ENCODE measurements at places on chromosomes 16 and 17.

GRCh38 chr17:11882716-11883115 lies 114.6 kb downstream of the ZNF18 start:
- no peak for DNase-seq

GRCh38 chr16:72879846-72880245 lies 168.1 kb downstream of the ZFHX3 start:
- DNase-seq, result no peak

DNA sequence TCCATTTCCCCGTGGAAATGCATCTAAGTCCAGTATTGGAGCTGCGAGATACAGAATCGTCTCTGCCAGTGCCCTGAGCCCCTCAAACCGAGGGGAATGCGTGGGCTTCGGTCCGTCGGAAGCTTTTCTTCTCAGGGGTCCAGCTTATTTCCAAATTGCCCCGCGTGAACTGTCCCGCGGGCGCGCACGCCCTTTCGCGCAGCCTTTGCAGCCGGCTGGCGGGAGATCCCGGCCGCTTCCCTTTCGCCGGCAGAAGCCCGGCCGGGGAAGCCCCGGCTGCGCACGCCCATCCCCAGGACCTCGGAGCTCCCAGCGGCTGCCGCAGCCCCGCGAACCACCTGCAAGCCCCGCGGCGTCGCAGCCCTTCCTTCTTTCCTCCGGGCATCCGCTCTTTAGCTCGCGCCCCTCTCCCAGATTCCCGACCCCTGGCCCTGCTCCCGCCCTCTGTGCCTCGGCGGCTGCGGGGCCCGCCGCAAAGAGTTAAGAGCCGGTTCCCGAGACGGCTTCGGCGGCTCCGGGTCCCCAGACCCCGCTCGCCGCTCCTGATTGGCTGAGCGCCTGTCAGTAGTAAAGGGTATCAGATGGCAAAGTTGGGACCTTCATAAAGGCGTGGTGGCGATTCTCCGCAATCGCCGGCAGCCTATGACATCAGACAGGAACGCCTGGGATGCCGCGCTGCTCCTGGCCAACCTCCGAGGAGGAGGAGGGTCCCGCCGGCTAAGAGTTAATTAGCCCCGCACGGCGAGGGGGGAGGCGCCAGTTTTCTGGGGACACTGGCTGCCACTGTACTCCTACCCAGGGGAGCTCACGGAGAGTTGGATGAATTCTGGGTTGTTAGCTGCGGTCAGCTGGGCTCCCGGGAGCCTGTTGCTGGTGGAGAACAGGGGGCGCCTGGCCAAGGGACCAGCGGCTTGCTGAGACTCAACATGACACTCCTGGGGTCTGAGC lies at the start of gene MYOCD:
Gene MYOCD, plus strand, starts transcription at position 628 of the 948 bp plus-strand sequence. Its CDS starts 299 bp downstream, at position 927.
- DNase-seq, result no peak

GRCh38 chr16:84308120-84308519 lies 13.4 kb downstream of the WFDC1 start:
- DNase-seq, result no peak

DNA sequence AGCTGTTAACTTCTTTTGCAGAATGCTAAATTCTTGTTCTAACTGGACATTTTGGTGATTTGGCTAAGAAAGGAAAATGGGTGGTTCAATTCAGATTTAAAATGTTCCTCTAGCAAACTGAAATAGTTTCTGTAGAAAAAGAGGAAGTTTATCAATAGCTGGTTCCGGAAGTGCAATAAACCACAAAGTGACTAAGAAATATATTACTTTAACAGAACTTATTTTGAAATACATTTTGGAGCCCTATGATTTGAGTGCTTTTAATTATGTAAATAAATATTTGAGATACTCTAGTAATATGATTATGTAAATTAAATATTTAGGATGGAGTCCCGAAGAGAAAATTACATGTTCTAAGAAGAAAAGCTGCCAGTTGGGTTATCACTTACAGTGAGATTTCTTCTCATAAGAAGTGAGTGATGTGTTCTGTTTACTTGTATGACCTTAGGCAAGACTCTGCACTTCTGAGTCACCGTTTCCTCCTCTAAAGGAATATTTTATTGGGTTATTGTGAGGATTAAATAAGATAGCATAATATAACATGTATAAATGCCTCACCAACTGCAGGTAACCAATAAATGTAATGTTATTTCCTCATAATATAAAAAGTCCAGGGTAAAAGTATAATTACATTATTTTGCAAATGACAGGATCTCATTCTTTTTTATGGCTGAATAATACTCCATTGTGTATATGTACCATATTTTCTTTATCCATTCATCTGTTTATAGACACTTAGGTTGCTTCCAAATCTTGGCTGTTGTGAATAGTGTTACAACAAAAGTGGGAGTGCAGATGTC lies at the start of gene EVI2B:
Gene EVI2B, minus strand, starts transcription at position 73 of the 800 bp plus-strand sequence. CDS start 8,445 bp downstream, outside the sequence.
- no peak for DNase-seq

DNA sequence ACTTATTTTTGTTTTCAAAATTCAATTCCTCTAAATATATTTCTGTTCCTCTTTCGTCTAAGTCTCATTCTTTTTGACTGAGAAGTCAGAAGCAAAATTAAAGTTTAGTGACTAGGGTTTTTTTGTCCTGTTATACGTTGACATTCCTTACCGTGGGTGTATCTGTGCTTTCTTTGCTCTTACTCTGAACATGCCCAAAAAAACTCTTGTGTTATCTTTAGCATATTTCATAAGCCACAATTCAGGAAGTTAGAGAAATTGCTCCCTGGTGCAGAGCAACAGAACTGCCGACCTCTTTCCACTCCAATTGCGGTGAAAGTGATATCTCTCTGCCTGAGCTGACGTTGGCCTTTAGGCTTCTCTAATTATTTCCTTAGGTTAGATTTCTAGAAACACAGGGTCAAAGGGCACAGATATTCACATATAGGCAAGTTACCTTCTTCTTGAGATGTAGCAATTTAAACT lies 65.7 kb downstream of the CENPV start:
- DNase-seq, result no peak

DNA sequence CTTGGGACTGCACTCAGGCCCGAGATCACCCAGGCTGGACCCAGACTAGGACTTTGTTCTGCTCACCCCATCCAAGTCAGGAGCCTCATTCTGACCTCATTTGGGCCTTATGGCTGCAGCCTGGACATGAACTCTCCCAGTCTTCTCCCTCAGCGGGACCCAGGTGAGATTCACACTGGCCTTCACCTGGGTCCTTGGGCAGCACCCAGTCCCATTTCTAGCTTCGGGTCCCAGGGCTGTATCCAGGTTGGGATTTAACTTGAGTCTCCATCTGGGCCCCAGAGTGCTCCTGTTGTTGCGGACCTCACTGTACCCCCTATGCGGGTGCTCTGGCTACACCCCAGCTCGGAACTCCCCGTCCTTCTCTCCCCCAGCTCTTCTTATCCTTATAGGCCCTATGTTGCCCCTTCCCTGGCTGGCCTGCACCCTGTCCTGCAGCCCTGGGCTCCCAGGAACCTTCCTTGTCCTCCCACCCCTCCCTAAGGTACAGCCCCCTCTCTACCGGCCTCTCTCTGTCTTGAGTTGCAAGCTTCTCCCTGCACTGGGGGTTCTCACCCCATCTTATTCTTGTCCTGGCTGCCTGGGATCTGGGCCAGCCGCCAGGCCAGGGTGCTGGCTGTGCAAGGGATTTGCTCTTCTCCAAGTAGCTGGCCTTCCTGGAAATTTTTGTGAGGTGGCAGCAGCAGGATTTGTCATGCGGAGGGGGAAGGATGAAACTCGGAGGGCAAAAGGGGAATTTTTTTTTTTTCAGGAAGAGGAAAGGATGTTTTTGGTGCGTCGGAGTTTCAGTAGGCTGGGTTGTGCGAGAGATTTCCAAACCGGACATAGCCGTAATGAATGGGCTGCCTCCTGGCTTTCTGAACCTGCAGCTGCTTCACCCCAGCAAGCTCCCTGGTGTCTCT lies 904 bp downstream of the MAP2K3 start:
- no peak for DNase-seq

- DNase-seq, result no peak
These were observed 303.8 kb downstream of the SOX9 start for GRCh38 chr17:72424505-72425117.

DNA sequence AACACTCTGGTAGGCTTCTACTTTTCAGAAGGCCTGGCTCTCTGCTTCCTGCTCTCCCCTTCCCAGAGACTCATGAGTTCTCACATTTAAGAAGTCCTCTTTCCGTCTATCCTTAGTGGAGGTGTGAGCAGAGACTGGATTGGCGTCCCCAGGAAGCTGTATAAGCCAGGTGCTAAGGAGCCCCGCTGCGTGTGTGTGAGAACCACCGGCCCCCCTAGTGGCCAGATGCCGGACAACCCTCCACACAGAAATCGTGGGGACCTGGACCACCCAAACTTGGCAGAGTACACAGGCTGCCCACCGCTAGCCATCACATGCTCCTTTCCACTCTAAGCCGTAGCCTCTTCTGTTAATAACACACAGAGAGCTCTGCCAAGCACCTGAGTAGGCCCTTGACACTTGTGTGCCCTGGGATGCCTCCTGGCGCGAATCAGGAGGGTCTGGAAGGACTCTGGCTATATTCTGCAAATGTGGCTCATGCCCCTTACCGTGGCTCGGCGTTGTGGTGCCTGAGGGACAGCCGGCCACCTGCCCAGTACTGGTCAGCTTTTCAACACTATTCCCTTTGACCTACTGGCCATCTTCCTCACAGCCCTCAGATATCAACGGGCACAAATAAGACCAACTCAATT lies 13.9 kb downstream of the CYB5D2 start:
- no peak for DNase-seq

DNA sequence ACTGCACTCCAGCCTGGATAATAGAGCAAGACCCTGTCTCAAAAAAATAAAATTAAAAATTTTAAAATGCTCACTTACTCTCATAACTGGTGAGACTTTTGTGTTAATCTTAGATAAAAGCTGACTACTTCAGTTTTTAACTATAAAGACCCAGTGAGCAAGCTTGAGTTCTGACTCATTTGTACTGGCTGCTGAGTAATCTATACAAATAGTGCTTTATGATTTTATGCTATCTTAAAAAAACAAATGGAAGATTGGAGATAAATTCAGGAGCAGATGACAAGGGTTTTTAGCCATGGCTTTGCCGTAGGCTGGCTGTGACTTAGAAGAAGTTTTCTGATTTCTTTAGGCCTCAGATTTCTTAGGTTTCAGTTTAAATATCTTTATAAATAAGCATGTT lies 30.5 kb downstream of the SNTB2 start:
- DNase-seq, result no peak

- no peak for DNase-seq
These were observed 45.6 kb upstream of the KCNJ12 start for GRCh38 chr17:21330436-21331160.

DNA sequence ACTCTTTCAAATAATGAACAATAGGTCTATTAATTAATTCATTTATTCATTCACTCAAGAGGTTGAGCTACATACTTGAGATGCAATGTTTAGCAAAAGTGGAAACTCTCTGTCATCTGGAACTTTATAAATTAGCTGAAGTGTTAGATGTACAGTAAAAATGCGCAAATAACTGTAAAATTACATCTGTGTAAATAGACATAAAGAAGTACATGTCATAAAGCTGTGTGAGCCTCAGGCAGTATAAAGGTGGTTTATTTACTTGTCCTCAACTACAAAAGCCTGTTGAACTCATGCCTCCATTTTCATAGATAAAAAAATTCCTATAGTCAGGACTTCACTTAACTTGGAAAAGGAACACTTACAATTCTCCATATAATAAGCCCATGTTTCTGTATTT lies 343.1 kb downstream of the CDH11 start:
- no peak for DNase-seq

DNA sequence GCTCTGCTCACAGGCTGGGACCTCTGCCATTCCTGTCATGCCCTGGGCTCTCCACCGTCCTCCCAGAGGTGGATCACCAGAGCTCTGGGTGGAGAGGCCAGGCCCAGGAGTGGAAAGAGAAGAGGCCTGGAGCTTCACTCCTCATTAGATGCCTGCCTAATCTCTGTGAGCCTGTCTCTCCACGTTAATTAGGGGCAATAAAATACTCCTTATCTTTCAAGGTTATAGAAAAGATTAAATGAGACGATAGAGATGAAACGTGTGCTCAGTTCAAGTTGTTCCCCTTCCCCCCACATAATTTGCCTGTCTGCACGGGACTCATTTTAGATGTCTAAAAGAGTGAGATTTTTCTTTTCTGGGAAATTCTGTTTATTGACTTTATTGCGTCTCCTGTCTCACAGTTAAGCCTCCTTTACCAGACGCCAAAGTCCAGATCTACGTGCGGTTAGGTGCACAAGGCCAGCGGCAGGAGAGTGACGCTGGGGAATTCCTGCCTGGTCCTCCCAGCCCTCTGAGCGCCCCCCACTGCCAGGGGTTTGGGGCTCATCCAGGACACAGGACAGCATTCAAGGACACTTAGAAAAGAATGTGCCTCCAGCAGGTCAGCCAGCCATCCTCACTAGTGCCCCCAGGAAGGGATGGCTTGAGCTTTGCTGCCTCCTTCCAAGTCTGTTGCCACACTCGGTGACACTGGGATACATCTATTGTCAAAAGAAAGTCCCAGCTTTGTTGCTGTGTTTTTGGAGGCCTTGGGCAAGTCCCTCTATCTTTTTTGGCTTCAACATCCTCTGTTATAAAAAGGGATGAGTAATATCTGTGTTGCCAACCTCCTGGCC lies 42.3 kb downstream of the TBX4 start:
- no peak for DNase-seq

GRCh38 chr16:27450196-27450549 lies 48.2 kb downstream of the IL21R start:
- no peak for DNase-seq

DNA sequence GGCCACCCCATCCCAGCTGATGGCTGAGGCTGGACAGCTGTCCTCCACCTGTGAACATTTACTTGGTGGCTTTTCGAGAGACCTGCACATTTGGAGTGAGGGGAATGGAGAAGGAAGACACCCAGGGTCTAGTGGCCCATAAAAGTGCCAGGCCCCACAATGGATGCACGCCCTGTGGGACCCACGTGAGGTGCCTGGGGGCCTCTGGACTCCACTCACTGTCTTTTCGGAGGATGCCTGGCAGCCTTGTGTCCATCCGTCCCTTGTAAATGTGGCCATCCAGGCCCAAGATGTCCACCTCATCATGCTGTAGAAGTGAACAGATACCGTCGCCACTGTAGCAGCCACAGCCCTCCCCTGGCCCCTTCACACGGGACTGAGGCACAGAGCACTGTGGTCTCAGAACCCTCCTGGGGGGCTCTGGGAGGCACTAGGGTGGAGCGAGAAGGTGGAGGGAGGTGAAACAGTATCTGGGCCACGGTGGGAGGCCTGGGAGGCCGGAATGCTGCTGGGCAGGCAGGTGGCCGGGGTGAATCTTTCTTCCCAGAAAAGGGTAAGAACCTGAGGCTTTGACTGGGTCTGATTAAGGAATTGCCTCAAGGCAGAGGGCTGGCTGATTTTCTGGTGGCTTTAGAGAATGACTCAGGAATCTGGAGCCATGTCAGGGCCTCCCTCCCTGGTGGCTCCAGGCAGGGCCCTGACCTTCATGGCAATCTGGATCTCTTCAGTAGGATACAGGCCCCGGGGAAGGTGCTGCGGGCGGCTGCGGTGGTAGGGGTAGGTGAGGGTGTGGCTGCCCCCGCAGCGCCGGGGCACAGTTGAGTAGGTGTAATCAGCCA lies 11.5 kb downstream of the UBALD2 start:
- DNase-seq, result no peak

- no peak for DNase-seq
These were observed 12.3 kb downstream of the TRPV1 start for GRCh38 chr17:3596804-3597464.

- DNase-seq, result no peak
These were observed 111.4 kb downstream of the METRNL start for GRCh38 chr17:83190601-83191387.

Data from stimulated activated CD4-positive, alpha-beta T cell treated with anti-CD3 and anti-CD28 coated beads, Interleukin-1b, Interleukin-23, amount 100 ng/mL, for 4 hours (primary cell).